Foreskin keratinocyte (primary cell): ENCODE measurements at places on chromosomes 1 and 21.
A peak's percentile ranks its signal among the peaks of the same experiment; 100 is the strongest.

GRCh38 chr1:10210841-10211804 is 753 bp downstream of the KIF1B start:
- peak; percentile 73 for DNase-seq

- DNase-seq, result no peak
These were observed 93.7 kb downstream of the VAV3 start for GRCh38 chr1:107871259-107871658.

- no peak for DNase-seq
These were observed 16.1 kb downstream of the MAB21L3 start for GRCh38 chr1:116127123-116127847.

DNA sequence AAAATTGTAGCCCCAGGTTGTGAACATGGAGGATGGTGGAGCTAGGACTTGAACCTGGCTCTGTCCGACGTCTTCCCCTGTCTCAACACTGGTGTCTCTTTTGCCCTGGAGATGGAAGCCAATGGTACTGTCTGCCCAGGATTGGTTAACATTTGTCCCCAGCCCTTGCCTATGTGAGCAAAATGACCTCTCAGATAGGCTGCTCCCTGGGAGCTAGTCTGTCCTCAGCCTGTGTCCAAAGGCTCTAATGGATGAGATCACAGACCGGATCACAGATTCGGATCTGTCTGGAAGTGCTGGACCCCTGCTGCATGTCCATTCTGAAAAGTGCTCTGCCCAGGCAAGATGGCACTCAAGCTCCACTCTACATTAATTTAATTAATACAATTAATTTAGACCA is 394.4 kb upstream of the VAMP3 start:
- no peak for DNase-seq
